ENCODE measurements at places on chromosomes 7 and 10.

GRCh38 chr10:61784354-61785133 lies 117.0 kb upstream of the ARID5B start:
- peak; percentile 17 for DNase-seq

GRCh38 chr7:71612911-71613310 lies 481.0 kb downstream of the GALNT17 start:
- no peak for DNase-seq

GRCh38 chr10:120749072-120749471 lies 102.1 kb upstream of the WDR11 start:
- no peak for DNase-seq

DNA sequence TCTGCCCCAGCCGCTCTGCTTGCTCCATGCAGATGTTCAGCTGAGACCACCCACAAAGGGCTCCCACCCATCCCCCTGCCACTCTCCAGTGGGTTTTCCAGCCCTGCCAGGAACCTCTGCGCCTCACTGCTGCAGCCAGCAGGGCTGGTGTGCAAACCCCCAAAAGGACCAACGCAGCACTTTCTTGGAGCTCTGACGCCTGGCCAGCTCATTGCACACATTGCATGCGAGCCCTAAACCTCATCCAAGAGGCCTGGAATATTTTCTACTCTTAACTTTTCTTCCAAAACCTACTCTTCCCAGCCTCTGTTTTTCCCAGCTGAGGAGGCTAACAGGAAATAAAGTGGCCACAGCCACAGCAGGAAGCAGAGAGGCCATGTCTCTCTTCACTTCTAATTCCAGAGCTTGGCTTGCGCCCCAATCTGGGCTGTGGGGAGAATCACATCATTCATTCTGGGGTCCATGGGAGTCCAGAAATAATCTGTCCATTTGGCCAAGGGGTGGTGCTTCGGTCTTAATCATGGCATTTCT lies 4.6 kb upstream of the FAM170B start:
- no peak for DNase-seq

DNA sequence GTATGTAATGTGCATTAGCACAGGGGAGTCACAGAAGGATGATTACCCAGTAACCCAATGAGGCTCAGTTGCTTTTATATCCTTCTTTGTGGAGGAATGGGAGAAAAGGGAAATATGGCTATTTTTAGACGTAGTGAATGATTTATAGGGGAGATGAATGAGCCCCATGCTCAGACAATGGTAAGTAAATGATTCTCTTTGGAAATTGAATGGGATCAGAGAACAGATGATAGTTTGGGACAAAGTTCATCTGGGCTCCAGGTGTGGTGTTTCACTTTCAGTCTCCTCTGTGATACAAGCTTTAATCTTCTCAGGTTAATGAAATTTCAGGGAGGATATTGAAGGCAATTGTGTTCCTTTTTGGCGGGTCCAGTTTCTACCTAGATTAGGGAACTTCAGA lies 63.0 kb upstream of the MPP7 start:
- DNase-seq: no peak

DNA sequence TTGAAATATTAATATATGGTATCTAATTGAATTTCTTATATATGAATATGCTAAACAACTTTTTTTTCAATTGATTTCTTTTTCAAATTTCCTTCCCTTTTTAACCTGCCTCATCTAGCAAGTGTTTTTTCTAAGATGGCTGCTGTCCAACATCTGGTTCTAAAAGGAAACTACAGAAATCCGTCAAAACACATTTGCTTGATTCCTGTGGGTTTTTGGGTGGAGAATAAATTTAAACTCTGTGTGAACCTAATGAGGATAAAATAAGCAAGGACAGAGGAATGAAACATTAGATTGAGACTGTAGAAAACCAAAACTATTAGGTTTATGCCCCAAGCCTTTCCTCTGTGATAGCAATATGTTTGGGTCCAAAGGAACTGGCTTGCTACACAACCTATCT lies 75.5 kb upstream of the STARD3NL start:
- DNase-seq: no peak

GRCh38 chr10:34766811-34767494 lies 48.1 kb downstream of the PARD3 start:
- no peak for DNase-seq

DNA sequence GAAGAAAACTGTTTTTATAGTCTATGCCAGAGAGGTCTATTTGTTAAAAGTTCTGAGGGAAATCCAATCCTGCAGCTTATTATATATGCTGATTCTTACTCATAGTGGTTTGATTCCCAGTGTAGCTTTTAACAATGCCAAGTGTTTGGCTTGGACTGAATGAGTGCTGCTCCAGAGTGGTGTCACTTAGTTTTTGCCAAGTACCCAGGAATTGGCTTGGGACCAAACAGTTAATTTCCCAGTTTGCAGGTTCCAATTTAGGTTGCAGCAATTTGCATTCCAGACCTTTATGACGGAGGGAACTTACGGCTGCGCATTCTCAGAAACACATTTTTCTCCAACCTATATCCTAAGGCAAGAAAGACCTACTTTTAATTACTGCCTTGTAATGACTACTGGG lies 32.4 kb downstream of the NSUN6 start:
- DNase-seq: no peak

GRCh38 chr7:66119245-66119850 lies 4.7 kb downstream of the CRCP start:
- DNase-seq: no peak

GRCh38 chr10:91768123-91768522 lies 30.1 kb upstream of the TNKS2 start:
- no peak for DNase-seq

DNA sequence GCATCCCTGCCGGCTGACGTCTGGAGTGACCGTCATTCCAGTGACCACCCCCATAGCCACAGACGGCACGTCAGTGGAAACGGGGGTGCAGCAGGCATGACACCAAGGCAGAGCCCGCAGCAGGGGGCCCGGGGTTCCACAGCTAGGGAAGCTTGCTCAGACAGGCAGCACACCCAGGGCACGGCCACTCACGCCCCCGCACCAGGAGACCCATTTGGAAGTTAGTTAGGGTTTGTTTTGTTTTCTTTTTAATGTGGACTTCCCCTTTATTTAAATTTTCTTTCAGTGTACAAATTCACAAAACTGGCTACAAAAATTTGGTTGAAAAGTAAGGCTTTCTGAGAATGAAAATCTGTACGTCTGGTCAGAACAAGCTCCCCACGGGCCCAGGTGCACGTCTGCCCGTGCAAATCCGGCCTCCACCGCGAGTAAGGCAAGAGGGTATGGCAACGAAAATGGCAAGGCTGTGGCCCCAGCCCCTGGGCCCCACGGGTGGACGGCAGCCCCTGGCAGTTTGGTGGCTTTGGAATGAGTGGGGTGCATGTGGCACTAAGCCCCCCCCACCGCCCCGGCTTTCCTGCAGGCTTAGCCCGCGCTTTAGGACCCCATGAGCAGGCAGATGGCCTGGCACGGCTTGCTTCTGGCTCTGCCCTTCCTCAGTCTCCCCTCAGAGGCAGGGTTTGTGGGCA lies 124.2 kb downstream of the FAM53B start:
- DNase-seq: no peak

GRCh38 chr7:155574556-155575290 lies 28.4 kb upstream of the CNPY1 start:
- no peak for DNase-seq

DNA sequence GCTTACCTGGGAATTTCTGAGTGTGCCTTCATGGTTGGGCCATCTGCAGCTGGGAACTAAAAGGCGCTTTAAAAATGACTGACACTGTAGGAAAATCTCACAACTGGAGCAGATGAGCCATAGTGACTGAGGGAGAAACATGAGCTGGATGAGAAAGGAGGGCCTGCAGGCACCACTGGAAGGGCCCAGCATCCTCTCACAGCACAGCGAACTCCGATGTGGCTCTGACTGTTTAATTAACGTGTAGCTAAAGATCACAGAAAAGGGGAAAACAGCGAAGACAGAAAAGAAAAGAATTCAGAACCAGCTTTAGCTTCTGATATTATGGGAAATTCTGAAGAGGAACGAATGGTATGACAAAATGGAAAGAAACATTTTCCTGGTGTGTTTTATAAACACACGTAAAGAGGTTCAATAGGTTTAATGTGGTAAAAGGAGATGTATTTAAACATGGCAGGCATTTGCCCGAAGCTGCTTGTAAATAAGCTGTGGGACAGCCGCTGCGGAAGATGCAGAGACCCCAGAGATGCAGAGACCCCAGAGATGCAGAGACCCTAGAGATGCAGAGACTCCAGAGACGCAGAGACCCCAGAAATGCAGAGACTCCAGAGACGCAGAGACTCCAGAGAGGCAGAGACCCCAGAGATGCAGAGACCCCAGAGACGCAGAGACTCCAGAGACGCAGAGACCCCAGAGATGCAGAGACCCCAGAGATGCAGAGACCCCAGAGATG lies 534.3 kb downstream of the PTPRN2 start:
- no peak for DNase-seq

DNA sequence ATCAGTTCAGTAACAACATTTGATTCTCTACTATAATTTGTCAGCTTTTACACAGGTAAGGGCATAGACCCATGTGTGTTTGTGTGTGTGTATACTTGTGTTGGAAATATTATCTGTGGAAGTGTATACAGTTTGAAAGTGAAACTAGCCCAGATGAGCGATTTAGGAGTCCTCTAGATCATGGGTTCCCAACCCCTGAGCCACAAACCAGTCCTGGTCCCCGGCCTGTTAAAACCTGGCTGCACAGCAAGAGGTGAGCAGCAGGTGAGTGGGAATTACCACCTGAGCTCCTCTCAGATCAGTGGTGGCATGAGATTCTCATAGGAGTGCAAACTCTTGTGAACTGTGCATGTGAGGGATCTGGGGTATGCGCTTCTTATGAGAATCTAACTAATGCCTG lies 1221.5 kb upstream of the SORCS1 start:
- no peak for DNase-seq

- no peak for DNase-seq
These were observed 9.7 kb downstream of the ACADSB start for GRCh38 chr10:123018531-123018930.

DNA sequence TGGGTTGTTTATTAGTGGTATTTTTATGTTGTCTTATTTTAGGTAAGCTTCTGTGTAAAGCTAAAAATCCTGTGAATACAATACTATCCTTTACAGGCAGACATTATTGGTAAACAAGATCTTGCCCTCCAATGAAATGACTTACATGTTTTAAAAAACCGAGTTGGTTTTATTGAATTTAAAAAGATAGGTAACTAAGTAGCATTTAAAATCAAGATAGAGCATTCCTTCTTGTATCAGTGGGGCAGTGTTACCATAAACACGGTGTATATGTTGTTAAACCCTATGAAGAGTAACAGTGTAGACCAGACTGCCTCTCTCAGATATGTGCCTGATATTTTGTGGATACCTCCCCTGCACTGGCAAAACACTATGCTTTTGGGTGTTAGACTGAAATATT lies 81.0 kb downstream of the SNX10 start:
- no peak for DNase-seq

DNA sequence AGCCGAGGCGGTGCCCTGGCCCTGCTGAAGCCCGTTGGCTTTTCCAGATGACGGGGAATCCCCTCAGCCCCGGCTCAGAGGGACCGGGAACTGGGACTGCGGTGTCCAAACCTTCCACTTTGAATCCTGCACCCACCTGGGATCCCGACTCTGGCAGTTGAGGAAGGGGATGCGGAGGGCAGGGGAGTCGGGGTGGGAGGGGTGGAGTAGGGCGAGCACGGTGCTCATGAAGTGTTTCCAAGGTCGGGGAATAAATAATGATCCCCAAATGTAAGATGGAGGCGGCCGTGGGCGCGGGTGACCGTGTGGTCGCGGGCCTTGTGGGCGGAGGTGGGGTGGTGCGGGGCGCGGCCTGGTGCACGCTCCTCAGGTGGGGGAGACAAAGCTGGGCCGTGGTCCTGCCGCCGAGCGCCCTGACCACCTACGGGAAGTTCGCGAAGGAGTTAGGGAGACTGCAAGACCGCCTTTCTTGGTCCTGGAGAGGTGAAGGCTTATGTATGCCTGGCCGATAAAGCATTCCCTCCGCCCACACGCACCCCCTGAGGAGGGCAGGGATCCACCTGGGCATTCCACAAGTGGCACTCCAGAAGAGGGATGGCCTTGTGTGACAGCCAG lies 1.4 kb downstream of the MTURN start:
- DNase-seq: no peak

DNA sequence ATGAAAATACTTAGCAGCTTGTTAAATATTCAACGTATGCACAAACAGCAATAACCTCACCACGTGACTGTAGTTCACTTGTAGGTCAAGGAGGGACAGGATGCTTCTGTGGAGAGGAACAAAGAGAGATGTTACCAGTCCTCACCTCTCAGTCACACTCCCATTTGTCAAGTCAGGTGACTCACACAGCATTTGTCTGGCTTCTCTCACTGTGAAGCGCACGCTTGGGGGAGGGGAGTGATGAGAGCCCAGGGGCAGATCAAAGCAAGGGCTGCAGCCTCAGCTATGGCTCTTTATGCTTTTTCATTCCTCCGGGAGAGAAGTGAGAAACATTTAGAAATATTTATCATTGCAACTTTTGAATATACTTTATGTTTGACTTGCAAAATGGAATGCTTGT lies 2.9 kb upstream of the RBM20 start:
- DNase-seq: peak; percentile 51

GRCh38 chr10:91389636-91390512 lies 20.3 kb upstream of the HECTD2 start:
- DNase-seq: no peak

GRCh38 chr7:90092506-90092905 lies 61.8 kb upstream of the STEAP1 start:
- DNase-seq: no peak

- no peak for DNase-seq
These were observed 1.9 kb downstream of the DNAH11 start for GRCh38 chr7:21544715-21545114.

- no peak for DNase-seq
These were observed 43.8 kb downstream of the ENO4 start for GRCh38 chr10:116892907-116893685.

DNA sequence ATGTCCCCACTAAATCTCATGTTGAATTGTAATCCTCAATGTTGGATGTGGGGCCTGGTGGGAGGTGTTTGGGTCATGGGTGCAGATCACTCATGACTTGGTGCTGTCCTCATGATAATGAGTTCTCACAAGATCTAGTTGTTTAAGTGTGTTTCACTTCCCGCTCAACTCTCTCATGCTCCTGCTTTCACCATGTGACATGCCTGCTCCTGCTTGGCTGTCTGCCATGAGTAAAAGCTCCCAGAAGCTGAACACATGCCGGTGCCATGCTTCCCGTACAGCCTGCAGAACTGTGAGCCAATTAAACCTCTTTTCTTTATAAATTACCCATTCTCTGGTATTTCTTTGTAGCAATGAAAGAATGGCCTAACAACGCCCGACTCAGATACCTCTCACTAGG lies 6.2 kb upstream of the PSTK start:
- no peak for DNase-seq

DNA sequence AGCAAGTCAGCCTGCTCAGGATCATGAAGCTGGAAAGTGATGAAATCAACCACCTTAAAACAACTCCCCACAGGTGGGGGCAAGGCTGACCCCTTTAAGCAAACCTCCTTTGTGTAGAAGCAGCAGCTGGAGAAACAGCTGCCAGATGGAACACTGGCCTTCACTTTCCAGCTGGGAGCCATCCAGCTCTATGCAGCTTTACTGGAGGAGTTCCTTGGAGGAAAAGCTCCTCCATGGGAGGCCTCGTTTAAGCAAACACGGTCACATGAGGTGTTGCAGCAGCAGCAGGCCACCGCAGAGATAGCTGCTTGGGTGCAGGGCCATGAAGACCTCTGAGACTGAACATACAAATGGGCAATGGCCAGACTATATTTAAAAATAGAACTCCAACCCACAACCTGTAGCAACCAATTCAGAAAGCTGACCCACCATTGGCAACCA lies 13.0 kb upstream of the DLG5 start:
- DNase-seq: no peak

- no peak for DNase-seq
These were observed 370.3 kb upstream of the MTPN start for GRCh38 chr7:136347488-136347887.
